ENCODE measurements at places on chromosomes 3 and 15.

DNA sequence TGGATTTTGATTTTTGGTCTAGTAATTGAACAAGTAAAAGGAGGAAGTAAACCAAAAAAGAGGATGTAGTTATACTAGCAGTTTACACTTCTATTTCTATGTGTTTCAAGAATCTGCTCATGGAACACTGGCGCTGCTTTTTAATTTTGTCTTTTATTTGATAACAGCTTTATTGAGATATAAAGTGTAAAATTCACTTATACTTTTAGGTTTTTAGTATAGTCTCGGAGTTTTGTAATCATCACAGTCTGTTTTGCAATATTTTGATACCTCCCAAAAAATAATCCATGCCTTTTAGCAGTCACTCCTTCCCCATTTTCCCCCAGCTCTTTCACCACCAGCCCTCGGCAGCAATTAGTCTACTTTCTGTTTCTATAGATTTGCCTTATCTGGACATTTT, 18.0 kb downstream of the UBE2E2 start:
- no peak for DNase-seq

DNA sequence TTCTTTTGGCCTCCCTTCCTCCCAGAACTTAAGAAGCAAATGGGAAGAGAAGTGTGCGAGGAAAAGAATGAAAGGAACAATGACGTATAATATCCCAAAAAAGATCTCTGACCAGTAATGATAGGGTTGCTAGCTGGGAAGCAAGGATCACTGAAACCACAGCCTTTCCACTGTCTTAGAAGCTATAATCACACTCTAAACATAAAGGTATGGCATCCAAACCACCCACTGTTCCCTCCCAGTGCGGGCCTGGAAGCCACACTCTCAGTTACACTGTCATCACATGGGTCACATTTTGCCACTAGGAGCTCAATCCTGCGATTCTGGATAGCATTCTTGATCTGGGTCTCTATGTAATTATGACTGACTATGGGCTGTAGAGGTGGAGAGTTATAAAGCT, 131.6 kb upstream of the HACD2 start:
- DNase-seq: no peak

GRCh38 chr15:34606545-34606944, 23.1 kb upstream of the GOLGA8B start:
- DNase-seq: no peak

GRCh38 chr3:62592408-62592807, 219.1 kb upstream of the FEZF2 start:
- no peak for DNase-seq

GRCh38 chr3:64599651-64600050, 88.1 kb downstream of the ADAMTS9 start:
- no peak for DNase-seq

DNA sequence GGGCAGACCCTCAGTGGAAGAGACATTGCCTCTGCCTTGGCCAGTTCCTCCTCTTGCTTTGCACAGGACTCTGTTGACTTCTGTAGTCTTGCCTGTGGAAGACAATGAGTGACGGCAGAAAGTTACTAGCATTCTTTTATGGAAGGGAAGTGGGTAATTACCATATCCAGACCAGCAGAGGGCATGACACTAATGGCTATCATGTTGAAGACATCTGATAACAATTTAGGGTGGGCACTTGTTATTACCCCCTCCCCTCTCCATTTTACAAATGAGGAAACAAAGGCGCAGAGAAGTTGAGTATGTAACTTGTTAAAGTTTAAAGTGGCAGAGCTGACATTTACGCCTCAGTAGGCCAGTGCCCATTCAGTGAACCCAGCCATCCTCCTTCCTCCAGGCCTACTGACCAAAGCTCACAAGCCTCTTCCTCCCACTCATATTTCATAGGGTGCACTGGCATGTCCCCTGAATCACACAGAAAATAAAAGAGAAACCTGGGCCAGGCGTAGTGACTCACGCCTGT, 48.2 kb upstream of the FMN1 start:
- no peak for DNase-seq

DNA sequence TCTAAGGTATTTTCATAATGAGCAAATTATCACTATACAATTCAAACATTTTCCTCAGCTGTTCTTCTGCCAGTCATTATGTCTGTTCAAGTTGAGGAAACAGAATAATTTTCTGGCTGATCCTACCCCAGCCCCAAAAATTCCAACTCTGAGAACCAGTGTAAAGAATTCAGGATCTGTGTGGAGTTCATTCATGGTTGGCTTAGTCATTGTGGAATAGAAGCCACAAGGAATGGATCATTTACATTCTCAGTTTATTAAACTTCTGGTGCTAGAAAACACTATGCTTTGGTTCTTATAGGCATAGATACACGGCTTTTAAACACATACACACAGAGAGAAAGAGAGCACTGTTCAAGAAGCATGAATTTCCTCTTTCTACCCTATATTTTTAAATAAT, 134.6 kb downstream of the CMSS1 start:
- no peak for DNase-seq

DNA sequence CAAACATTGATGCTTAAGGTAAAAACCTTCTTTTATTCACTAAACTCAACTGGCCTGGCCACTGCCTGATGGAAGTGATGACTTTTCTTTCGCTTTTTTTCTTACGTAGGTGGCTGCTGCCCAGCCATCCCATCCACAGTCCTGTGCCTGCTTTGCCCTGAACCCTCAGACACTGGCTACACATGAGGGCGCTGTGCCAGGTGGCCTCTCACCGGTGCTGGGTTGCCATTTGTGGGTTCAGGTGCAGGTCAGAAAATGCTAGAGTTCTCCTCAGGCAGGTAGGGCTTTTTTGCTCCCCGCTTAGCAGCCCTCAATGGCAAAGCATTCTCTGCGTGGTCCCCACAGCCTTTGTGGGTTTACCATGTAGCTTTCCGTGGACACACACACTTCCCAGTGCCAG, 88.3 kb upstream of the PRR23E start:
- no peak for DNase-seq

GRCh38 chr15:83775738-83776137, 121.8 kb downstream of the ADAMTSL3 start:
- DNase-seq: no peak

DNA sequence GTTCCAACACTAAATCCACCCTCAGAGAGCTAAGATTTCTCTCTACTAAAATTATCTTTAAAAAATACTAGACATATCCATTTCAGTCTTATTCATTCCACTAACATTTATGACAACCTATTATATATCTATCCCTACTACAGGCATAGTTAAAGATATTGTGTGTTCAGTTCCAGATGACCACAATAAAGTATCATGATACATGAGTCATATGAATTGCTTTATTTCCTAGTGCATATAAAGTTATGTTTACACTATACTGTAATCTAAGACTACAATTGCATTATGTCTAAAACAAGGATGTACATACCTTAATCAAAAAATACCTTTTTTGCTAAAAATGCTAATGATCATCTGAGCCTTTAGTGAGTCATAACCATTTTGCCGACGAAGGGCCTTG, 19.4 kb downstream of the SHOX2 start:
- no peak for DNase-seq

DNA sequence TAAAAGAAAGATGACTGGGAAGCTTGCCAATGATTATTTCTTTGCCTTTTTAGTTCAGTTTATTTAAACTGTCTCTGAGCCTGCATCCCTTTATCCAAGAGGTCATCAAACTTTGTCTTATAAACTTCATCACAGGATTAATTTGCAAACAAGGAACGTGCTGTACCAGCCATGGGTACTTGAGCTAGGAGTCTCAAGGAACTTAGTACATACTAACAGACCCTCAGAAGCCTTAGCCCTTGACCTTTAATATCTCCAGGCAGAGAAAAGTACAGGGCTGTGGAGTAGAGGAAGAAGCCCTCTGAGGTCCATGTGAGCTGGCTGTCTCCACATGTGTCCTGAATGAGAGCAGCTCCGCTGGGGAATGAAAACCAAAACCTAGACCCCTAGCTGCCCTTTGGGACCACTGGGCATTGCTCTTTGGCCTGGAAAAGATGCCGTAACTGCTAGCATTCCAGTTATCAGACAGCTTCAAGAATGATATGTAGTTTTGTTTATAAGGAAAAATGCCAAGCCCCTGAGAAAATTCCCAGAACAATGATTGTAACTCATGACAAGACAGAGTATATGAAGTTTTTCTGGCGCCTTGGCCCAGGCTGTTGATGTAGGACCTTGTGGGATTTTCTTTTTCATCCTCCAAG, 92.1 kb downstream of the ASB7 start:
- no peak for DNase-seq

DNA sequence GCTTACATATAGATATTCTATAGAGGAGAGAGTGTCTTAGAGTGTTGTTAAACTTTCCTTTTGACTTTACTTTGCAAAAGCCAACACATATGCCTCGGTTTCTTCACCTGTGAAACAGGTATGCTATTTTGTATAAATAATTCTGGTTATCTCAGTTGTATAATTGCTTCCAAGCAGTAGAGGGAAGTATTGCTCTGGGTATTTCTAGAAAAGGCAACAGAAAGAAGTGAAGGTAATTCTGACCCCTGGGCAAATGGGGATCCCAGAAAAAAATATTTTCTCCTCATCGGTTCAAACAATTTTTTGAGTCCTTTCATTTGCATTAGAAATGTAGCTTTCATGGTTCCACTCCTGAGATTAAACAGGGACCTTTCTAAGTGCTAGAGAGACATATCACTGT, 216.5 kb upstream of the SEMA6D start:
- DNase-seq: no peak

- no peak for DNase-seq
Measured at GRCh38 chr15:71456362-71456761, 341.1 kb downstream of the THSD4 start.

- no peak for DNase-seq
Measured at GRCh38 chr3:74115906-74116305, 491.2 kb upstream of the PDZRN3 start.

GRCh38 chr3:52240059-52240885, 1.3 kb upstream of the TWF2 start:
- DNase-seq: peak; percentile 47

- DNase-seq: no peak
Measured at GRCh38 chr3:98565843-98566242, 27.6 kb downstream of the CPOX start.

DNA sequence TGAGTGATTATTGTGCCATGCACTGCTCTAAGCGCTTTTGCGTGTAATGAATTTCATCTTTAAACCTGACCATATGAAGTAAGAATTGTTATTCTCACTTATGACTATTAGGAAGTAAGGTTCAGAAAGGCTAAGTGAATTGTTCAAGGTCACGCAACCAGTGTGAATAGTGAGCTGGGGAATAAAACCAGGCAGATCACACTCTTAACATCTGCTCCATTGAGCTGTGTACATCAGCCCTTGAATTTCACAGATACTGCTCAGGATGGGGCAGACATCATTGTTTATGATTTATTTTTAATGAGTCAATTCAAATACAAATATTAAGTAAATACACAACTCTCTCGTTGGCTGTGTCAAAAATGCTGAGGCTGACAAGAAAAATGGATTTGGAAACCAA, 184.5 kb downstream of the FNDC3B start:
- DNase-seq: no peak

- DNase-seq: no peak
Measured at GRCh38 chr15:88619796-88620195, 1.3 kb upstream of the AEN start.

DNA sequence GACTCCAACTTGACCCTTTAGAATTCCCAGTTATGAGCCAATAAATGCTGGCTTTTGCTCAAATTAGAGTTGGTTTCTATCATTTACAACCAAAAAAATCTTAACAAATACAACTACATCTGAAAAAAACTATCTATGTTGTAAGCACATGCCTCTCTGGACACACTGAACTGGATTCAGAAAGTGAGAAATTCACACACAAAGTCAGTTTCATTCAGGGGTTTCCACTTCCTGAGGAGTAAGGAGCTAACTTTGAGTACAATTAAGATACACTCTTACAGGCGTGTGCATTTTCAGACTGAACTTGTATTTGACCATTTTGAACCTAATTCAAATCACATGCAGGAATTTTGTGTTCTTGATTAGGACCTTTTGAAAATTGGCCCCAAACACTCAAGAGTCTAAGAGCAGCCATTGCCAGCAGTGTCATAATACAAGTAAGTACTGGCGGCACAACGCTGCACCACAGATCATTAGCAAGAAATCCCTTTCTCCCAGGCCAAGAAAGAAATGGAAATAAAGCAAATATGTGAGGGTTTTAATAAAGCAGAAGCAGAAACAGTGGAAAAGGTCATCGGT, 31.2 kb downstream of the LINS1 start:
- DNase-seq: no peak

DNA sequence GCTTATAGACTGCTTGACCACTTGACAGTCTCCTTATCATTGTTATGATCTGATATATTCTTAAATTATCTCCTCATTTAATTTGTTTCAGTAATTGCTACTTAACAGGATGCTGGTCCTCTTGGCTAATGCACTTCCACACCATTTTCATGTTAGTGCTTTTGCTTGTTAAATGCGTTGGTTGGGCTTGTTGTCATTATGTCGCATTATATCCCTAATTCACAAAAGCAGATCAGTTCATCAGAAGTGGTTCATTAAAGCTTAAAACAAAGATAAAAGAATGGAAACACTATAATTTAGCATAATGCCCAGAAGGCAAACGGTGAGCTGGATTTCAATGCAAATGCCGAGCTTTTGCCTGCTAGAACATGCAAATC, 17.1 kb upstream of the EHHADH start:
- DNase-seq: no peak

DNA sequence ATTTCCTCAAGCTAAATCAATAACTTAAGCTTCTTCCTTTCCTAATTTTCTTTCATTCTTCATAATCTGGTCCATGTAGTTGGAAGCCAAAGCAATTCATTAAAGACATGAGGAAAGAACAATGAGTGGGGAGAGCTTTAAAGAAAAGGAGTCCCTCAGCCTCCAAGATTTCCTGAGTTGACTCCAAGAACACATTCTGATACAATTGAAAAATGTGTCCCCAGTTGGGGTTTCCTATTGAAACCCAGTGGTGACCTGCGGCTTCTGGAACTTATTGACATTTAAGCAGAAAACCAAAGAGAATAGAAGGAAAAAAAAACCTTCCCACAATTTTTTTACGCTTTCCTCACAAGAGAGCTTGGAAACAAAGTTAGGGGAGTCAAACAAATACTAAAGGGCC, 37.0 kb downstream of the ATP8B4 start:
- DNase-seq: no peak

DNA sequence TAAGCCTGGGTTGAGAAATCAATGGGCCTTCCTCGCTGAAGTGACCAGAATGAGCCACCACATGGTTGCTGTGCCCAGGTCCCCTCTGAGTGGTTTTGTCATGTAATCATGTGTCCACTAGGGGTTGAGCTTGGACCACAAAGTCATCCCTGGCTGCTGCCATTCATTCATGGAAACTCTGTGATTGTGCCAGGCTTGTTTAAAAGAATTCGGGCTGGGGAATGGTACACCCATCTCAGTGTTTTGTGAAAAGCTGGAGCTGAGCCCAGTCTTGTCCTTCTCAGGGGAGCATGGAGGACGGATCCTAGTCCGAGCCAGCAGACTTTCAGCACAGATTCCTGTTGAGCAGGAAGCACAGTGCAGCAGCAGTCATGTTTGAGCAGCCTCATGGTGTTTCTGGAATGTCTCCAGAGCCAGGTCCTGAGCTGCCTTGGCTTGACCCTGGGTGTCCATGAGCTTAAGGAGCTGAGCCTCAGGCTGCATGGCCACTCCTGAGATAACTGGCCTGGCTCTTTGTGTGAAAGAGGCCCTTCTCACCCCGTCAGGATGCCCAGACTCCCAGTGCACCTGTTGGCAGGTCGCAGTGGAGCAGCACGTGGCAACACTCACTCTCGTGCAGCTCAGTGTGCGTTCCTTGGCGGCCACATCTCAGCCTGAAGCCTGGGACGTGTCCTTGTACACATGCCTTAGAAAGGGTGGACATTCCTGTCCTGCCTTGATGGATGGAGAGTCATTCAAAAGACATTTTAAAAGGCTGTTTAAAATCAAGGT, 260.3 kb upstream of the TPM1 start:
- DNase-seq: no peak

GRCh38 chr3:107421170-107421792, 44.0 kb downstream of the CCDC54 start:
- DNase-seq: peak; percentile 47
